ENCODE measurements at places on chromosomes 6 and 20.

- DNase-seq: peak; percentile 95
Measured at GRCh38 chr6:30614843-30615218, 2.2 kb downstream of the PPP1R10 start.

- DNase-seq: no peak
Measured at GRCh38 chr20:9408422-9409300, 105.7 kb upstream of the LAMP5 start.

GRCh38 chr20:21182832-21183563, 57.1 kb downstream of the KIZ start:
- DNase-seq: no peak

- no peak for DNase-seq
Measured at GRCh38 chr6:88360203-88360797, 194.2 kb upstream of the CNR1 start.

- DNase-seq: no peak
Measured at GRCh38 chr6:107244082-107244741, 128.9 kb upstream of the BEND3 start.

- DNase-seq: no peak
Measured at GRCh38 chr20:17743677-17744076, 43.9 kb downstream of the BANF2 start.

DNA sequence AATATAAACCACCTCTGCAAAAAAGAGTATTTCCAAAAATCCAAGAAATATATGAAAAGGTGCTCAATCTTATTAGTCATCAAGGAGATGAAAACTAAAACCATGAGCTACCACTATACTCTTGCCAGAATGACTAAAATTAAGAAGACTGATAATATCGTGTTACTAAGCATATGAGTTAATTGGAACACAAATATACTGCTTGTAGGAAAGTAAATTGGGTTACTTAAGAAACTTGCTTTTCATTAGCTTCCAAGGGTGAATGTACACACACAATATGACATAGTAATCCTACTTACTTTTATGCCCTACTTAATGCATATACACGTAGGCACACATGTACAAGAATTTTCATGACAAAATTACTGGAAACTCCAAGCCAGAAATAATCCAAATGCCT, 3.4 kb downstream of the THEMIS start:
- no peak for DNase-seq

DNA sequence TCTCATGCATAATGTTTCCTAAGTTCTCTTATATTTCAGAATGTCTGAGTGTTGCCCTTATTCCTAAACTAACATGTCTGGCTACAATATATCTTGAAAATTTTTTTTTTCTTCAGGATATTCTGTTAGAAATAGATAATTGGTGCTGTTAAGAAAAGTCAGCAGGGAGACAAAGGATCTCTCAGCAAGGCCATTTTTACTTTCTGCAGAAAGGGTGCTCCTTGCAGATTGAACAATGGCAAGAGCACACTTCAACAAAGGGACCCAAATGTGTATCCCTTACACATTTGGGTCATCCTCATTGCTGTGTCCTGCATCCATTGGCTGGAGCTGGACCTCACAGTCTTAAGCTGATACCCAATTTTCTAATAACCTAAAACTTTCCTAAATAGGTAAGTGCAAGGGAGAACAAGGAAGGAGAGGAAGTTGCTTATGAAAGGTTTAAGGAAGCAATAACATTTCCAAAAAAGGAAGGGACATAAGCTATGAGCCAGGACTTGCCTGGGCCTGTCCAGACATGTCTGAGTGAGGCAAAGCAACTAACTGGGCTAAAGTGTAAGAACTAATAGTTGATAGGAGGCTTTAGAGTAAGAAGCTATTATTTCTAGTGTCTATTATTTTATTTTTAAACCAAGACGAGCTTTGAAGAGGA, 429.6 kb downstream of the BCKDHB start:
- DNase-seq: no peak

DNA sequence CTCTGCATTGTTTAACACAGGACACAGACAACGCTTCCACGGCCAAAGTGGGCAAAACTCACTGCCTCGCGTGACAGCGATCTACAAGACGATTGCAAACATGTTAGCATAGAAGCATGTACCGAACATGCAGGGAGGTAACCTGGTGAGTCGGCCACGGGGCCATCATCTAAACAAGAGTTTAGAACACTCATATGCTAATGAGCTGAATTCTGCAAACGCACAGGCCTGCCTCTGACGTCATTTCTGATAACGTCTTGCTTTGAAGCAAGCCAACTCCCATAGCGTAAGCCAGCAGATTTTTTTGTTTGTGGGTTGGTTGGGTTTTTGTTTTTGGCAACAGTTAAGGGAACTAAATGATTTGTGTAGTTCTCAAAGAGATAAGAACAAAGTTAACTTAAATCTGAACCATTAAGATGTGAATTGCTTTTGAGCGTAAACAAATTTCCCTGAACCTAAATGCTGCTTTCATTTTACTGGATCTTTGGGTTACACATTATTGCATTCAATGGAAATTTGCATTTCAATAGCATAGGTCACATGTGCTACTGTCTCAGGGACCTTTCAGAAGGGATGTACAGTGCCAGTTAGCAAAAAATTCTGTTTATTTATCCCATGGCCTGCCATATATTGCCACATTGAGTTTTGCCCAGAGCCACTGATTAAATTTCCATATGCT, 184.5 kb upstream of the PDE10A start:
- DNase-seq: no peak

DNA sequence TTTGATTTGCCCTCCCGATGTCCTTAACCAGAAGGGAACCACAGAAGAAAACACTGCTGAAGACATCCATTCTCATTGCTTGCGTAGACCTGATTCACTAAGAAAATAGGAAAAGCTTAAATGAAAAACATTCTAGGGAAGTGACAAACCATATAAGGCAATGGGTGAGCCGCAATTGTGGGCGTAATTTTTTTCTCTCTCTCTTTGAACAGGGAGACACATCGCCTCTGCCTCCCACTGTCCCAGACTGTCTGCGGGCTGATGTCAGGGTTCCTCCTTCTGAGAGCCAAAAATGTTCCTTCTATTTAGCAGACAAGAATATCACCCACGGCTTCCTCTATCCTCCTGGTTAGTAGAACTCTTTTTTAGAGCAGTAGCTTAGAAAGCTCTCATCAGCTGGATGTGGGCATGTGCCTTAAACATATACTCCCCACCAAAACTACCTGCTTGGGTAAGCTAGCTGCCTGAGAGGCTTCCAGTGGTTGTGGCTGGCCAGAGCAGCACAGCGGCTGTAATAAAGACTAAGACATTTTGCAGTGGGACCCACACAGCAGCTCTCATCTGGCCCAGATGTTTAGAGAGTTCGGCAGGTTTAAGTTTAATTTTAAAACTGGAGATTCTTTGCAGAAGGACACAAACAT, 22.7 kb upstream of the CTAGE9 start:
- no peak for DNase-seq

- DNase-seq: no peak
Measured at GRCh38 chr6:142184307-142184706, 37.2 kb downstream of the VTA1 start.

DNA sequence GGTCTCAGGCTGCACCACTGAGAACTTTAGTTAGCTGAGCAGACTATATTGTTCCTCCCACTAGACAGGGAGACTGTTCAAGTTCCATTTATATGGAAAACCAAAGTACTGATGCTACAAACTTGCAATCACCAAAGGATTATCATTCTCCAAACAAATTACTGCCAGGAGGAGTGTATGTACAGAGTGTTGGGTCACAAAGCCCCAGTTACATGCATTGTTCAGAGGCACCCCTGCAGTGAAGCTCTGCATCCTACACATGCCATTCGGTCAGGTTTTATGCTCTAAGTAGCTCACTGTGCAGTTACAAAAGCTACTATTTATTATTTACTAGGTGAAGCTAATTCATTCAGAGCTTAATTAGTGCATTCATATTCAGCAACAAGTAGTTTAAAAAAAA, 75.8 kb downstream of the SMLR1 start:
- no peak for DNase-seq

- DNase-seq: no peak
Measured at GRCh38 chr6:40410821-40411220, 176.3 kb downstream of the LRFN2 start.

DNA sequence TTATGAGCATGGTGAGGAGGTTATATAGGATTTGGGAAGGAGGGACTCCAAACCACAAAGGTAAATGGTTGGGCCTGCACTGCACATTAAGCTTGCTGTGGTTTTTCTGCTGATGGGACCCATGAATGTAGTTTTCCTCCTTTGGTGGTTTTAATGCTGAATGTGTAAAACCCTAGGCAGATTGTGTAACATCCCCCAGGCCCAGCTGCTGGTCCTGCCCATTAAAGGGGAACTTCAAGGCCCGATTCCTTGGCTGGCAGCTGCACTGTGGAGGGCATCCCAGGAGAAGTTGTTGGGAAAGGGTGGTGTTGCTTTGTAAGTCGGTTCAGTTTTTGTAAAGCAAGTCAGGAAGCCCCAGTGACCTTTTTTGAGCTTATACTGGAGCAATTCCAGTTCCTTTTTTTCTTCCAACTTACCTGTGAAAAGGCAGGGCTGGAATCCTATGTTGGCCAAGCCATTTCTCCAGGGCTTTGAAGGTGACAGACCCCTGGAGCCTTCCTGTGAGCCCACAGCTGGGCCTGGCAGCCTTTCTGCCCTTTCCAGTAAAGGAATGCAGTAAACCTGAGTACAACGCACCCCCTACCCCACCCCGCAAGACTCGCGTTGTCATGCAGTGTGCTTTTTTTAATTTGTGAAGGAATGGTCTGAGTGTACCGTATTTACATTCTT, 43.1 kb upstream of the NAA20 start:
- DNase-seq: no peak

- no peak for DNase-seq
Measured at GRCh38 chr6:35620706-35621105, 68.0 kb downstream of the FKBP5 start.

DNA sequence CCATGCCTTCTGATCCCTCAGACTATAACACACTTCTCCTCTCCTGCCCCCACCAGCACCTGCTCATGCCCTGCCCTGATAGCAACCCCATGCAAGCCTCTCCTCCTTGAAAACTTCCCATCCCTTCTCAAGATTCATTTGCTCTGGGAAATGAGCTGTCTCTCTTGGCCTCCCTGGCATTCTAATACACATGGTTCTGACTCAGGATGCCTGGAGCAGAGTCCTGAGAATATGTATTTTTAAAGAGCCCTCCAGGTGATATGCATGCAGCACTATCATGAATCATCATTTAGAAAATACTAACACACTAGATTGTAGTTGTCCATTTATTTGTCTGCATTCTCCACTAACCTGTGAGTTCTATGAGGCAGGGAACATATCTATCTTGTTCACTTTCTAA, 26.6 kb downstream of the HDGFL1 start:
- DNase-seq: no peak

DNA sequence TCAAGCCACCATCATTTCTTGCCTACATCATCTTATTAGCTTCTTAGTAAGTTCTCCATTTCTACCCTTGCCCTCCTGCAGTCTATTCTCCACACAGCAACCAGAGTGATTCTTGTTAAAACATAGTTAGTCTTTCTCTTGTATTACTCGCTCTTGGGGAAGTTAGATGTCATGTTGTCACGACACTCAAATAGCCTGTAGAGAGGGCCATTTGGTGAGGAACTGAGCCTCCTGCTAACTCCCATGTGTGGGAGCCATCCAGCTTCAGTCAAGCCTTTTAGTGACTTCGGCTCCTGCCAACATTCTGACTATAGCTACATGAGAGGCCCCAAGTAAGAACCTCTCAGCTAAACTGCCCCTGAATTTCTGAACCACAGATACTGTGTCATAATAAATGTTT, 395.4 kb downstream of the CDC5L start:
- no peak for DNase-seq

GRCh38 chr6:30821862-30822784, 62.2 kb upstream of the DDR1 start:
- DNase-seq: no peak

DNA sequence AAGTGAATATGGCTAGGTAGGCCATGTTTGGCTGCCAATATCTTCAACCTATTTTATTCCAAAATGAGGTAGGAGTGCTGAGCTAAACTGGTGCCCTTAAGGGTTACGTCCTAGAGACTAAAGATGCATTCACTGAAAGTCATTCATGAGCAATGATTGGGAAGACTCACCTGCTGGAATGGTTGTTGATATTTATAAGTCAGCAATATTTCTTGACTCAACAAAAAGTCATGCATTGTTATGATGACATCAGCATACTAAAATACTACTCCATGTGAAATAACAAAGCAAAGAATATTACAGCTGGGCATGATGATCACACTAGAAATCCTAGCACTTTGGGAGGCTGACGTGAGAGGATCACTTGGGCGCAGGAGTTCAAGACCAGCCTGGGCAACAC, 17.6 kb upstream of the NUP153 start:
- DNase-seq: no peak

DNA sequence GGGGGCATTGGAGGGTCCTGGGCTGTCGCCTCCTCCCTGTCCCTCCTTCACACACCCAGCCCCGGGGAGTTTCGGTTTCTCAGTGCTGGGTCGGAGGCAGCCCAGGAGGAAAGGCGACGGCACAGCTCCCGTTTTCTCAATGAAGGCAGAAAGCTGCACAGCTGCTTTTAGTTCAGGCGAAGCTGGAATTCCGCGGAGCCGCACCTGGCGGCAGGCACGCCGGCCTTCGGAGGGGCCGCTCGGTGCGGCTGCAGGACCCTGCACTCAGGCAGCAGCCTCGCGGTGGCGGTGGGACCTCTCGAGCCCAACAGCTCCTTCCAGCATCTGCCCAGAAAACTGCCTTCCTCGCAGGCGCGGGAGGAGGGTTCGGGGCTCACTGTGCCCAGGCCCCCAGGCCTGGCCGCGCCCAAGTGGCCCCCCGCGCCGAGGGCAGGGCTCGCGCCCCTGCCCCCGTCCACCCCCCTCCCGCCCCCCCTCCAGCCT, 4.6 kb downstream of the FOXQ1 start:
- DNase-seq: no peak

- no peak for DNase-seq
Measured at GRCh38 chr20:49482621-49483017, at the start of gene KCNB1. Gene KCNB1, minus strand, starts transcription at chr20:49482668. Its CDS starts 188 bp downstream, at chr20:49482480.

DNA sequence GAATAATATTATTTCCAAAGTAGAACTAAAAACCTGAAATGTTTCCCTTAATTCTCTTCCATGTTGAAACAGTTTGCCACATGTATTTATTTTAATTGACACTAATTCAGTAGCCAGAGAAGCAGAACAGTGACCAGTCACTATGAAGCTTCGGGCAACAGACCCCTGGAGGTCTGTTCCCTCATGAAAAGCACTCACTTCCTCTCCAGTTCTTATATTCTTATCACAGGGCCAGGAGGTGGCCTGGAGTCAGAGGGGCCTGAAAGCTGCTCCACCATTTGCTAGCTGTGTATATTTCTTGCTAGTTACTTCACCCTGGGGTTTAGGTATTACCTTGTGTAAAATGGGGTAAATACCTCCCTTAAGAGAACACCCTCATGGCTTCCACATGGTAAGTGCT, 49.1 kb downstream of the MAP7 start:
- DNase-seq: no peak
